Foreskin fibroblast (primary cell): ENCODE measurements at places on chromosomes 3 and 15.

- no peak for DNase-seq
Observed at GRCh38 chr3:100053951-100054620, 60.2 kb downstream of the FILIP1L start.

GRCh38 chr3:52097851-52098507 is 41.6 kb upstream of the DUSP7 start:
- no peak for DNase-seq

DNA sequence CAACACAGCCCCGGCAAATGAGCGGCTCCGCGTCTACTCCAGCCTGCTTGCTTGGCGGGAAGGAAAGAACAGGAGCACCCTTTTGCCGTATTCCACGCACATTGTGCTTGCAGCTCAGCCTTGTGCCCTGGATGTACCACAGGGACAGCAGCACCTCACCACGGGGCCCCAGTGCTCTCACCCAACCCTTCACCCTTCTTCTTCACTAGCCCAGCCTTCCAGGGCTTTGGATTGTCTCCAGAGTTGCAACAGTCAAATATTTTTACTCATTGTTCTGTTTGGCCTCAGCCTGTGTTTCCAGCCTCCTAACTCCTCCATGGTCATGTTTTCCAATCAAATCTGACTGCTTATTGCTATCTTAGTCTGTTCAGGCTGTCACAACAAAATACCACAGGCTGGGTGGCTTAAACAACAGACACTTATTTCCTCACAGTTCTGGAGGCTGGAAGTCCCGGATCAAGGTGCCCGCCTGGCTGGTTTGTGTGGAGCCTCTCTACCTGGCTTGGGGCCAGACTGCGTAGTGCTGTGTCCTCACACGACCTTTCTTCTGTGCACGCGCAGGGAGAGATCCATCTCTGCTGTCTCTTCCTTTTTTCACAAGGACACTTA is 79.2 kb upstream of the ABHD17C start:
- DNase-seq, result peak; percentile 62

- no peak for DNase-seq
Observed at GRCh38 chr3:46095307-46095706, 68.0 kb upstream of the XCR1 start.

DNA sequence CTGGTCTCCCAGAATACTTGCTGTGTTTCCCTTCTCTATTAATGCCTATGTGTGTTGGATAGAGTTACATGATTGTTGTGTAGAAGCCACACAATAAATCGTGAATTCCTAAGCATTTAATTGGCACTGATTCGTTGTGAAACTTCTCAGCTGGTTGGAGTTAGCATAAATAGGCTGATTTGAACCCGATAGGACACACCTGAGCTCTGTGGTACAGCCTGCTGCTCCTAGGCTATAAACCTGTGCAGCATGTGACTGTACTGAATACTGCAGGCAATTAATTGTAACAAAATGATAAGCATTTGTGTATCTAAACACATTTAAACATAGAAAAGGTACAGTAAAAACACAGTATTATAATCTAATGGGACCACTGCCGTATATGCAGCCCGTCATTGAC is 4.9 kb downstream of the ACAD11 start:
- DNase-seq, result no peak

GRCh38 chr3:24773798-24774197 is 279.1 kb upstream of the THRB start:
- peak; percentile 57 for DNase-seq

DNA sequence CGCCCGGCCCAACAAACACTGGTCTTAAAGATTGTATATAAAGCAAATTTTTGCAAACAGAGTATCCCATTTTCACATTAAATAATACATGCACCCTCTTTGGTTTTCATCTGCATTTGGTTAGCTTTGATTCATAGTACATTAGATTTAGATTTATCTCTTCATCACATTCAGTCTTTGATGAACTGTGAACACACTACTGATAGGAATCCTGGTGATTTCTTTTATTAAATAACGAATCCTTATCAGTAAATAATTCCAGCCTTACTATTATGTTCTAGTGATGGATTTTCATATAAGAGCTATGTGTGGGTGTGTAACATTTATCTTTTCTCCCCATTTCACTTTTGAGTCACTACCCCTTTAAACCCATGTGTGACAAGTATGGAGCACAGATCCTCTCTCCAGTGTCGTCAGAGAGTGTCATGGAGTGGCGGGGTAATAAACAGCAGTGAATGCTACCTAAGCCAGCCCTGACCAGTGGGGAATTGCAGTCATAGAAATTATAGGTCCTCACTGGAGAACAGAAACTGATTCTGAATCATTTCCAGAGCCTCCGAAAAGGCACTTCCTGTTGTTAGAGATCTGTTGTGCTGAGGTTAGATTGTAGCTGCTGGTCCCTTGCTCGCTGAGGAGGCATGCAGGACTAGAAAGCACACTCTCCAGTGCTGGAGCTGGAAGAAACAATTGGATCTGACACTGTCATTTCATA is 22.0 kb downstream of the SLC7A14 start:
- peak; percentile 57 for DNase-seq

- peak; percentile 53 for DNase-seq
Observed at GRCh38 chr15:54150255-54150654, 172.0 kb downstream of the UNC13C start.
